ENCODE measurements at places on chromosomes 2 and 18.
A peak's percentile ranks its signal among the peaks of the same experiment; 100 is the strongest.

DNA sequence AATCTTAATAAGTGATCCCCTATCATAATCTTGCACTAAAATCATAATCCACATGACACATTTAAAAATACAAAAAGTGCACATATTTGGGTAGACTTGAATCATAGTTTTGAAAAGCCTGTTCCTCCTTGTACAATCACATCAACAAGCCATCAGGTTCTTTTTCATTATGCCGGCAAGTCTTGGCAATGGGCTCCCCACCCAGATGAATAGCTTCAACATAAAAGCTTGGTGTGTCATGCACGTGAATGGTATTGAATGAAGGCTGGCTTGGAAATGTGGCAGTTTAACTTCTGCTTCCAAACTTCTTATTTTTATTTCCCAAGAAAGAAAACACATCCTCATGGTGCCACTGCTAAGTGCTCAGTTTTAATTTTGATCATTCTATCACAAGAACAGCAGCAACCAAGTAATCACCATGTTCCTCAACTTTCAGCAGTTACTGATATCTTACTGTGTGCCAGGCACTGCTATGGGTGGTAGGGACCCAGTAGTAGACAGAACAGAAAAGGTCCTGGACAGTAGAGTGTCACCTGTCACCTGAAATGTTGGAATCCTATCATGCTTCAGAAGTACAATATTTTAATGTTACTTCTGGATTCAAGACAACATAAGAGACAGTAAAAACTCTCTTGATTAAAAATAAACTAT, 89.9 kb downstream of the AP1S3 start:
- no peak for DNase-seq

DNA sequence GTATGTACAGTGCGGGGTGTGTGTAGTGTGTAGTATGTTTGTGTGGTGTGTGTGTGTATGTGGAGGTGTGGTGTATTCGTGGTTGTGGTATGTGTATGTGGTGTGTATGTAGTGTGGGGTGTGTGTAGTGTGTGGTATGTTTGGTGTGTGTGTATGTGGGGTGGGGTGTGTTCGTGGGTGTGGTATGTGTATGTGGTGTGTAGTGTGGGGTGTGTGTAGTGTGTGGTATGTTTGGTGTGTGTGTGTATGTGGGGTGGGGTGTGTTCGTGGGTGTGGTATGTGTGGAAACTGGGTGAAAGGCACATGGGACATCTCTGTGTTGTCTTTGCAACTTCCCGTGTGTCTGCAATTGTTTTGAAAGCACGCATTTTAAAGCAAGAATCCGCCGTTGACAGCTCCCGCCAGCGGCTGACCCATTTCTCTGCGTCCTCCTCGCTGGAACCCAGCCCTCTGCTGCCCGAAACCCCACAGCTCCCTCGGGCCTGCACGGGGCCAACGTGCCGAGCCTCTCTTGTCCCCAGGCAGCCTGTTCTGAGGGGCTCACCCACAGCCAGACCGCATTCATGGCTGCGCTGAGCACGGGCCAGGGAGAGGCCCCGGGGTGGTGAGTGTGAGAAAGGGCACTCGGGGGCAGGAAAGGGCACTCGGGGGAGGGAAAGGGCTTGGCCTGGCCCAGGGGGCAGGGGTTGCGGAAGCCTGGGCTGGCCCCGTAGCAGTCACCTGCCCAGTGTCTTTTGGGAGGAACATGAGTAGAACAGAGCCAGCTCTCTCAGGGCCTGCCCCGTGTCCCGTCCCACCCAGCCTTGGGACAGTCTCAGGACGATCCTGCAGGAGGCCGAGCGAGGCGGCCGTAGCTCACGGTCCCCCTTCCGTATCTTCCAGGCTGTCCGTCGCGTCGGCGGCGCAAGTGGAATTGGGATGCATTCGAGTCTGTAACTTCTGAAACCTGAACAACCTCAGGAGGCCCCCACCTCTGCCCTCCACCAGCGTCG, 61.4 kb downstream of the TWIST2 start:
- no peak for DNase-seq

- DNase-seq, result peak; percentile 13
Observed at GRCh38 chr2:59182249-59182648, 941.1 kb upstream of the FANCL start.

GRCh38 chr18:10349561-10349960, 104.9 kb upstream of the APCDD1 start:
- DNase-seq, result no peak

- no peak for DNase-seq
Observed at GRCh38 chr2:75194184-75194868, 5.0 kb downstream of the TACR1 start.

DNA sequence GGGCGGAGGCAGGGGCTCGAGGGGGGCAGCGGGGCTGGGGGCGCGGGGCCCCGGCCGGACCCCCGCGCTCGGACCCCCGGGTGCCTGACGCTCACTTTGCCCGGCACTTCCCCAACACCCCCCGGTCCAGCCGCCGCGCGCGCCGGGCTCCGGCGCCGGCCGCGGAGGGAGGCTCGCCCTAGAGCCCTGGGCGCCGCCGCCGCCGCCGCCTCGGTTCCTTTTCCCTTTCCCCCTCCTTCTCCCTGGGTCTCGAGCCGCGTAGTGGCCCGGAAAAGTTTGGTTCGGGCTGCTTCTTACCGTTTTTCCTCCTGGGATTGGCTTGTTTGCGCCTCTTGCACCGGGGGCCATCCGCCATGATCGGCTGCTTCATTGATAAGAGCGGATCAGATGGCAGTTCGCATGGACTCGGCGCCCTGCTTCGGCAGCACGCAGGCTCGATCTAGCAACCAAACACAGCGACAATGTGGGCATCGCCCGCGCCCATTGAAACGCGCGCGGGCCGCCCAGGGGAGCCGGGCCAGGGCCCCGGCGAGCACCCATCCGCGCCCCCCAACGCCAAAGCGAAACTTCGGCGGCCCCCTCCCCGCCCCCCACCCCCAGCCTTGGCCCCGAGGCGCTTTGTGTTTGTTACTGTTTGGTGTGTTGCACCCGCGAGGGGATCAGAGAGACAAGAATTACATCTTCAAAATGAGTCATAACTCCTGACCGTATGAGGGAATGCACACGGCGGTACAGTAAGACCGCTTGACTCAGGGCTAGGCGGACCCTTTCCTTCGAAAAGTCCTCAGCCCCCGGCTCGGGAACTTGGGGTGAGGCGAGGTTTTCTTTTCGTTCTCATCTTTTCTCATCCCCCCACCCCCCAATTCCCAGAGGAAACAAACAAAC, 2.7 kb downstream of the ZEB2 start:
- DNase-seq, result no peak

DNA sequence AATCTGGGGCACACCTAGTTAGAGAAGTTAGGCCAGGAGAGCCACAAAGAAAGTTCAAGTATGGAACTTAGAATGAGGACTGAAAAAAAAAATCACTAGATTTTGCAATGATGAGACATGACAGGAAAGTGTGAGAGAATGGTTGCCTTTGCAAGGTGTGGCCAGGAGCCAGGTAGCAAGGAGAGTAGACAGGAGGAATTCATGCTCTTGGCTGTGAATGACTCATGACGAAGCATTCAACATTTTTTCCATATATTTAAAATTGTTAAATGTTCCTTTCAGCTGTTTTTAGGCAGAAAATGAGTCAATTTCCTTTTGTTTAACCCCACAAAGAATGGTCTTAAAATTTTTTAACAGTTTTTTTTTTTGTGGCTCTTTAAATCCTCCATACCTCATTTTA, 636.9 kb downstream of the PLCL1 start:
- no peak for DNase-seq

DNA sequence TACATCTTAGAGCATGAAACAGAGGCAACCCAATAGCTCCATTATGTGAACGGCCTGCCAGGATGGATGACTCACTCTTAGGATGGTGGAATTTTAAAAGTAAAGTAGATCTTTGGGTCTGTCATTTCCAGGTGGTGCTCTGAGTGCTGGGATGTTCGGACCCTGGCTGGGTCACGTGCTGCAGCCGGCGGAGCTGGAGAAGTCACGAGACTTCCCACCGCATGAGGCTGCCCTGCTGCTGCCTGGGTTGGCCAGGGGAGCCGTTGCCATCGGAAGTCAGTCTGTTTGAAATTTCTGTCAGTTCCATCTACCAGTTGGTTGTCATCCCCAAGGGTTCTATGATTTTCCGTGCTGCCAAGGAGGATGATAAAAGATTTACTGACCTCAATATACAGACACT, 93.3 kb upstream of the ALKAL2 start:
- no peak for DNase-seq

GRCh38 chr18:26227051-26227670, 916 bp downstream of the TAF4B start:
- no peak for DNase-seq

- DNase-seq, result no peak
Observed at GRCh38 chr2:152693033-152693432, 24.2 kb downstream of the PRPF40A start.

DNA sequence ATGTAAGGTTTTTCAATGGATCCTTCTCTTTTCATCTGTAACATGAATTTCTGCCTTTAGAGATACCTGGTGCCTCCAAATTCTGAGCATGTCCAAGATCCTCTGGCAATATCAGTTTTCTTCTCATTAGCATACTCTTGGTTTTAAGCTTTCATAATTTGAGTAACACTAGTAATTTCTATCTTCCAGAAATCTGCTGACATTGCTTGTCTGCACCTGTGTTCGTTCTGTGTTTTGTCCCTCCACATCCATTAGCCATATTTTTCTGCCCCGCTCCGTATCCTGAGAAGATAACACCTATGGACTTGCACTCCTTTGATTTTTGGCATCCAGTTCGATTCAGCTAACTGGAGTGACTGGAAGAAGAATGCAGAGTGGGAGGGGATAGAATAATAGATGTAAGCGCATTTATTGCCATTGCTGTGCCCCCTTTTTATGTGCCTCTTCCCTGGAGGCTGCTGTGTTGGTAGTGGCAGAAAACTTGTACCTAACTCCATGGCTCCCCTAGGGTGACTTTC, 32.3 kb upstream of the ITSN2 start:
- no peak for DNase-seq

GRCh38 chr18:45227001-45227742, 388.1 kb upstream of the SLC14A2 start:
- DNase-seq, result no peak

DNA sequence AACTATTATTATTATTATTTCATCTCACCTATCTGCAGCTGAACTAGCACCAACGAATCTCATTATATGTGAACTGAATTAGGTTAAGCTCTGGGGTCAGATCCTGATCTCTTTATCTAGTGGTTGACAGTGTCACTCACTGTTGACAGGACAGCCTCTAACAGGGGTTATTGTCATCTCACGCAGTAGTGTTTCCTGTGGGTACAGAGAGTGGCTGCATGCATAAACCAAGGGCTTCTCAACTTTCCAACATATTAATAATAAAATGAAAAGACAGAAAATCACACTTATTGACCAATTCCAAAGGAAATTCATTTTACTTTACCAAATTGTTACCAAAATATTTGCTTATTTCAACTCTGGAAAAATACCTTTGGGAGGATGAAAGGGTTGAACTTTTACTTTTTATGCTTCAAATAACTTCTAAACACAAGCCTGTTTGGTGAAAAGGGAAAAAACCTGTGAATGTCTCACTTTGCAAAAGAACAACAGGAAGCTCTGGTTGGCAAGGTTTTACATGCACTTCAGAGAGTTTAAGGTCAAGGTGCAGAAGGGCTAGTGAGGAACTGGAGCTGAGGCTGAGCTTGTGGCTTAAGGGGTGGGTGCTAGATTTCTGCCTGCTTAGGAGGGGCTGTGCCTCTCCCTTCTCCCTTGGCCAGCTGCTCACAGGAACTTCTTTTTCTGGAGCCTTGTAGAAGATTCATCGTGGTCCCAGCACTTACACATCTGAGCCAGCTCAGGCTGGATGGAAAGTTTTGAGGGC, 72.6 kb downstream of the CTAGE1 start:
- DNase-seq, result no peak

DNA sequence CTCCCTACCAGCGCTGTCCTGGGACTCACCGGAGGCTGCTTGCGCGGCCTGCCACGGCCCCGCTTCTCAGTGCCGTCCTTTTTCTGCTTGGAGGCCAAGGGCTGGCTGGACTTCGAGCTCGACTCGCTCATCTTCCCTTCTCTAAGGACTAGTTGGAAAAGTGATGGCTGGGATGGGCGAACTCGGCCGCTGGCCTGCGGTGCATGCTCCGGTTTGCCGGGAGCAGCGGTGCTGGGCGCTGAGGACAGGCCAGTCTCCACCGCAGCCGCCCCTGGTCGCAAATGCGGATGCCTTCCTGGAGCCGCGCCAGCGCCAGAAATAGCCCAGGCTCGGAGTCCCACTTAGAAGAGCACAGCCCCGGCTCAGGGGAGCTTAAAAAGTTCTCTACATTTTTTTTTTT, 3.1 kb downstream of the C2orf81 start:
- no peak for DNase-seq

GRCh38 chr2:70807102-70807827, 13.1 kb downstream of the CLEC4F start:
- DNase-seq, result no peak

DNA sequence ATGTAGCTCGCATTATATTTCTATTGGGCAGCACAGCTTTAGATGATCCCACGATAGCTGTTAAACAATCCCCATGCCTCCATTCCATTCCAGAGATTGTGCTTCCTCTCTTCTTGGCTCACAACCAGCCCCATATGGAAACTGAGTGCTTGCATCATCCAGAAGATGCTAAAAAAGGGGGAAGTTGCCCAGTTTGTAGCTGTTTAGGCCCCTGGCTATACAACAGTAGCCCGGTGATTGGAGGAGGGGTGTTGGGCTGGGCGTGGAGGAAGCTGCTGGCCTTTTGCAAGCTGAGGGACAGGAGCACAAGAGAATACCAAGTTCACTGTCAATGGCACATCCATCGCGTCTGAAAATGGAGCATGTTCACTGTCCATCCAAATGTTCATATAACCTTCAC, 360.2 kb downstream of the ALK start:
- DNase-seq, result no peak

- DNase-seq, result peak; percentile 80
Observed at GRCh38 chr2:26033270-26033817, 540 bp upstream of the RAB10 start.

- peak; percentile 30 for DNase-seq
Observed at GRCh38 chr2:43102366-43103092, 123.9 kb downstream of the ZFP36L2 start.

GRCh38 chr2:10171006-10171800, 48.7 kb downstream of the RRM2 start:
- no peak for DNase-seq

- DNase-seq, result no peak
Observed at GRCh38 chr2:220775856-220776488, 796.1 kb downstream of the EPHA4 start.

- no peak for DNase-seq
Observed at GRCh38 chr18:76573325-76574025, 78.4 kb upstream of the ZNF516 start.

- no peak for DNase-seq
Observed at GRCh38 chr2:23694058-23695045, 232.6 kb downstream of the ATAD2B start.

DNA sequence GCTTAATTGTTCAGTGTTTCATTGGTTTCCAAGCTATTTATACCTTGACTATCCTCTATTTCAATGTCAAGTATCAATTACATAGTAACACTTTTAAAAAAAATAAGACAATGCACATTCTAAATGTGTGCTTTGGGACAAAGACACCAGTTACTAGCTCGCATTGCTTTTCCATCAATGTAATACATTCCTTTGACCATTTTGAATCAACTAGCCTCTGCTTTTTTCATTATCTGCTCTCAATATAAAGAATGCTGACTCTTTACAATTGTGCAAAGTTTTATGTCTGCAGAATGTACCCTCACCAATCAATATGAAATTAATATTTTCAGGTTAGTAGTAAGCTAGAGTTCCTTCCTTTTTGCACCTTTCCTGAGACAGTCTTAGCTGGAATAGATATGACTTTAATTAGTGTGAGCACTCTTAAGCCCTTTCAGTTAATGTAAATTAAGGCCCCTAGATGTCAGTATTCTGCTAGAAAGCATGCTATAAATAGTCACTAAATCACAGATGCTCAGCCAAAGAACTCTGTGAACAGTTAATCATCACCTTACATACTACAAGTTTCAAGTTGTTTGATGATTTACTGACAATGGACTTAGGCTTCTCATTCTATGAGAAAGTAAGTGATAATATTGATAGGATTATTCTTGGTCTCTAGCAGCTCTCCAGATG, 413.6 kb downstream of the PTH2R start:
- DNase-seq, result peak; percentile 4
